NCI-H2081 treated with DMSO at 0.1 percent for 48 hours (cell line): ENCODE measurements at places on chromosomes 7 and 10.

DNA sequence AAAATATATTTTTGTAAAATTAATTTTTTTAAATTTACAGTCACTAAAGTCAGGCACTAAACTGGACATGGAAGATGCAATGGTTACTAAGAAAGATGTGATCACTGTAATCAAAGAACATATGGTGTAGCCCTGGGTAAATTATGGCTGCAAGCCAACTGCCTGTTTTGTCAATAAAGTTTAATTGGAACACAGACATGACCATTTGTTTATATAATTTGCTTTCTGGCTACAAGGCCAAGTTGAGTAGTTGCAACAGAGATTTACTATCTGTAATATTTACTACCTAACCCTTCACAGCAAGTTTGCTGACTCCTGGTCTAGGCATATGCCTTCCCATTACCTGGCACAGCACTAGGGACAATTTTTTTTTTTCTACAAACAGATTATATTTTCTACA lies 448.9 kb downstream of the ADRA2A start:
- no peak for DNase-seq

- DNase-seq, result no peak
These were observed 275.3 kb downstream of the HDAC9 start for GRCh38 chr7:18770822-18771221.

- no peak for DNase-seq
These were observed 6.6 kb upstream of the ITIH2 start for GRCh38 chr10:7696545-7696944.

DNA sequence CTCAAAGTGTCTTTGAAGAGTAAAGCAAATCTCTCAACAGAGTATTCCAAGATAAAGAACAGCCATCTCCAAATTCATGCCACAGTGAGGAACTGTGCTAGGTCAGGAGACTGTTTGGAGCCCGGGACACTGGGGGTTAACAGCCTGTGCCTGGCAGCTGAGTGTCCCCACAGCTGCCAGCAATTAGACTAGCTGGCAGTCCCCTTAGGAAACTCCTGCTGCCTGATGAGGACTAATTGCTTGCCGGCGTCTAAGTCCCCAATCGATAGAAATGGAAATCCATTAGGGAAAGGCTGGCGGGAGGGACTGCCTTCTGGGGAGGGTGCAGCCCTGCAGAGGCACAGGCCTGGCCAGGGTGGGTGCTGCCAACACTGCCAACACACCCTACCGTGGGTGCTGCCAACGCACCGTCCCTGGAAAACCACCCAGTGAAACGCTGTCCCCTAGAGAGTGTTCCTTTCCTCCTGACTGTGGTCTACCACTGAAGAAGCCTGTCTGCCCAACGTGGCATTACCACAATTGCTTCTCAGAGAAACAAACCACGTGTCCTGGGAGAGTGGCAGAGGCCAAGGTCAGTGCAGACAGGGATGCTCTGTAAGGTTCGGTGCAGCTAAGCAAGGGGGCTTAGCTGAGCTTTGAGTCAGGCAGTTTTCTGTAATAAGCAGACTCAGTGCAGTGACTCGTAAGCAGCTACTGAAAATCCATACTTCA lies 60.8 kb downstream of the XRCC2 start:
- peak; percentile 88 for DNase-seq

- no peak for DNase-seq
These were observed 137.4 kb upstream of the GRB10 start for GRCh38 chr7:50920031-50920635.

- DNase-seq, result no peak
These were observed 588 bp upstream of the ORC5 start for GRCh38 chr7:104208421-104208780.

- no peak for DNase-seq
These were observed 27.2 kb upstream of the UNC5B start for GRCh38 chr10:71185209-71185608.

DNA sequence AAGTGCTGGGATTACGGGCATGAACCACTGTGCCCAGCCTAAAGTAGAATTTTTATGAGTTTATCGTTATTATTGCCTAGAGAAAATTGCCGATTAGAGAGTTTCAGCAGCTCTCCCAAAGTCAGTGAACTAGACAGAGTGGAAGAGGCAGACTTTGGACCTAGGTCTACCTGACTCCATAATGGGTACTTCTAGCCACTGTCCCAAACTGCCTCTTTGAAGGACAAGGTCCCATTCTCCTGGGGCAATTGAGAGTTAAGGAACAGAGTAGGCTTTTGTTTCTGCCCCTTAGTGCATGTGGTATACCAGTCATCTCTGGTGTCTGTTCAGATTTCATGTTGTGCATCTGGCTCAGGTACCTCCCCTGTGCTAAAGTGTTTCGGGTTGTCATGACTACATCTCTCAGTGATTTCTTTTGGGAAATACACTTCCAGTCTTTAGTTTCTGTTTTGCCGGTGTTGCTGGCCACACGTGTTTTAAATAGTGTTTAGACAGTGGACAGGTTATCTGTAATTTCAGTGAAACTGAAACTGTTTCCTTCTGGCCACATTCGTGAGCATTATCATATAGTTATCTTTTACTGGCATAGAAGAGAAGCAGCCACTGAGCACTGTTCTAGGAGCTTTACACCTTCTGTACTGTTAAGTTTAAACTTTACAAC lies 4.7 kb downstream of the TMEM236 start:
- no peak for DNase-seq

DNA sequence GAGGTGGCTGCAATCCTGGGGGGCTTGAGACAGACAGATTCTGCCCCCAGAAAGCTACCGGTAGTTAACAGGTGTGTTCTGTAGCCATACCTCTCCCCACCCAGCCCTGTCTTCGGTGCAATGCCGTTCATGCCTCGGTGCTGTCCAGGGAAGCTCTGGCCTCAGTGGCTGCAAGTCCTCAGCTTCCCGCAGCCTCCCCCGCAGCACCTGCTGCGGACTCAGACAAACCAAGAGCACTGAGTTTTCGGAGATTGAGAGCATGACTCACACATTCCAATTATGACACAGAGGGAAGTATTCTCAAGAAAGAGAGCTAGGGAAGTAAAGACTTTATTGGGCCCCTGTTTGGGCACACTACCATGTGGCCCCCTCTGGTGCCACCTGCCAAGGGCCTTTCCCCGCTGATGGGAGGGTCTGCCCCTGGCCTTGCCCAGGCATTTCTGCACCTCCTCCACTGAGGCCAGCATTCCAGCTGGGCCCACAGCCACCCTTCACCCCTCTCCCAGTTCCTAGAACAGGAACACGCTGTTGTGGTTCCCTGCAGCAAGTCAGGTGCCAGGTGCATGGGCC lies 30.2 kb upstream of the EZH2 start:
- DNase-seq, result no peak

DNA sequence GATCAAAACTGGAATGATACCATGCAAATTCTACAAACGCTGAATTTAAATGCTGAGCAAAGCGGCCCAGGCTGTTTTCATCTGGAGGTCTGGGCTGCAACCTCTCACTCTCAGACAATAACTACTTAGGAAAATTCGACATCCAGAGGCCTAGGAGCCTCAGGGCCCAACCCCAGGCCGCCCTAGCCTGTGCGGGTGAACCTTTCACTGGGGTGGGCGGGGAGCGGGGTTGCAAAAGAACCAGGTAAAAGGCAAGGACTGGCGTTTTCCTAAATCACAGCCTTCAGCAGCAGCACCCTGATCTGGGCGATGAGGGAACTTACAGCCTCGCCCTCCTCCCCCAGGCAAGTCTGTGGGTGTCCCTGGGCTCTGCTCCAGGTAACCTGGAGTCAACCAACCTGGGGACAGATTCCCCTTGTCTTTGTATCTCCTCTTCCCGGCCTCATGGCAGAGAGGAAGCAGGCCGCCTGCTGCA lies 33.4 kb downstream of the CALML5 start:
- no peak for DNase-seq

DNA sequence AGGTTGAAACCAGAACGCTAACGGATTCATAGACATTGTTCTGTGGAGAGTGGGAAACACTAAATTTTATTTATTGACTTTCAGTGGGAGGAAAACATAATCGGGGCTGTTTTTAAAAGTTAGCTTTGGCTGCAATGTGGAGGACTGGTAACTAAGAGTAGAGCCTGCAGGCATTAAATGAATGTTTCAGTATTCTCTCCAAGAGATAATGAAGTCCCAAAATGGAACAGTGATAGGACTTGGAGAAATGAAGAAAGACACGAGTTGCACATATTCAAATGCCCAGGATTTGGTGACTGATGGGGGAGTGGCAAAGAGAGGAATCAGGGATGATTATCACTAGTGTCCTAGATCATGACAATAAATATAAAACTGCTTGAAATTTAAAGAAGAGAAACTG lies 359.8 kb upstream of the LRRTM3 start:
- DNase-seq, result no peak

- peak; percentile 39 for DNase-seq
These were observed 647 bp upstream of the NACAD start for GRCh38 chr7:45089341-45089891.

- no peak for DNase-seq
These were observed 608 bp downstream of the ACHE start for GRCh38 chr7:100894860-100895700.

- no peak for DNase-seq
These were observed 60.3 kb upstream of the IL6 start for GRCh38 chr7:22666732-22667131.

DNA sequence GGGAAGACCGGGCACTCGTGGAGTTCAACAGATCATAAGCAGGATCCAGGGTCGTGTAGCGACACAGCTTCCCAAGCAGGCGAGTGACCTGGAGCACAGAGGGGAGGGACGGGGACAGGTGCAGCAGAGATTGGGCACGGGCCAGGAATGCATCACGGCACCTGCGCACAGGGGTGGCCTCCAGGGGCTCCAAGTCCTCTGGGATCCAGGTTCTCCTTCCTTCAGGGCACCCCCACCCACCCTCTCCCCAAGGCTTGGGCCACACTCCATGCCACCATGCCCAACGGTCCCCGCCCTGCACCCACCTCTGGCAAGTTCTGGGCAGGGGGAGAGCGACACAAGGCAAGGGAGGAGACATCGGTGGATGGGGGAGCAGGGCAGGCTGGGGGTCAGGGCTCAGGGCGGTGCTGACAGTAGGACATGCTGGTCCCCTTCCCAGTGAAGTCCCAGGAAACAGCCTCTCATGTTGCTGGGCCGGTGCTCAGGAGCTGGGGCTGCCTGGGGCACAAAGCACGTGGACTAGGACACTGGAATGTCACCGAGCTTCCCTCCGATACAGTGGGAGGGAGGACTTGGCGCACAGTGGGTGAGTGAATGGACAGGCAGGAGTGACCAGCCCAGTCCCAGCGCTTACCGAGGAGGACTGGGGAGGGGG lies 597.3 kb downstream of the PTPRN2 start:
- DNase-seq, result no peak

GRCh38 chr10:124707144-124707467 lies 37.1 kb downstream of the FAM53B start:
- no peak for DNase-seq

DNA sequence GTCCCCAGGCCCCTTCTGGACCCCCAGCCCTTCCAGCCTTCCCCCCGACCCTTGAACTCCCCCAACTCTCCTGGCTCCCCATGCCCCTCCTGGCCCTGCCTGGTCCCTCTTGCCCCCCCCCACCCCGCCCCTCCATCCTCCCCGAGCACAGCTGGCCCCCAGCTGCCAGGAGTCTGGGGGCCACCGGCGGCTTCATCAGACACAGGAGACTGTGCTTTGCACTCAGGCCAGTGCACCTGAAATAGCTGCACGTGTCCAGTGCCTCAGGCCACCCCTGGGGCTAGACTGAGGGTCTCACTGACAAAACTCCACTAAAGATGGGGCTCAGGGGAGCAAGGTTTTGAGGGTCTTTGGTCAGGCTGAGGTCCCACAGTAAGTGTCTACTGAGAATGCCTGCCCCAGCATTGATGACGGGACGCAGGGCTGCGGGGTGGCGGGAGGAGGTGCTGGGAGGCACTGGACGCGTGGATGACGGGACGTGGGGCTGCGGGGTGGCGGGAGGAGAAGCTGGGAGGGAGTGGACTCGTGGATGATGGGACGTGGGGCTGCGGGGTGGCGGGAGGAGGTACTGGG lies 6.5 kb downstream of the FOXL3 start:
- no peak for DNase-seq

- DNase-seq, result no peak
These were observed 42.8 kb downstream of the WNT2 start for GRCh38 chr7:117279931-117280557.

DNA sequence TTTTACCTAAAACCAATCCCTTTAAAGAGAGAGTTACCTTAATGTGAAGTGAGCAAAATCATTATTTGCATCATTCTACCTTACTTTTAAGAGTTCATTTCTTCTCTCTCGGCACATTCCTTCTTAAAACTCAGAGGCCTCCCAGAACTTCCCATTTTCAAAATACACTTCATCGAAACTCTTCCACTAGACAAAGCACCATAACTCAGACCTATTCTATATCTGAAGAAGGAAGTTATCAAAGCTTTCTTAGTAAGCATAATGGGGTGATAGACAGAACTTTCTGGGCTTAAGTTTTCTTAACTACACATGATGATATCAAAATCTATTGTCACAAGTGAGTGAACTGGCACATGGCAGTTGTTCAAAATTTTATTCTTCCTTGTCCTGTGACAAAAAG lies 24.6 kb upstream of the GNAT3 start:
- DNase-seq, result no peak

- DNase-seq, result no peak
These were observed 51.6 kb downstream of the CDK13 start for GRCh38 chr7:40001649-40002048.

- DNase-seq, result no peak
These were observed 364.7 kb downstream of the SORCS1 start for GRCh38 chr10:106799776-106800175.

DNA sequence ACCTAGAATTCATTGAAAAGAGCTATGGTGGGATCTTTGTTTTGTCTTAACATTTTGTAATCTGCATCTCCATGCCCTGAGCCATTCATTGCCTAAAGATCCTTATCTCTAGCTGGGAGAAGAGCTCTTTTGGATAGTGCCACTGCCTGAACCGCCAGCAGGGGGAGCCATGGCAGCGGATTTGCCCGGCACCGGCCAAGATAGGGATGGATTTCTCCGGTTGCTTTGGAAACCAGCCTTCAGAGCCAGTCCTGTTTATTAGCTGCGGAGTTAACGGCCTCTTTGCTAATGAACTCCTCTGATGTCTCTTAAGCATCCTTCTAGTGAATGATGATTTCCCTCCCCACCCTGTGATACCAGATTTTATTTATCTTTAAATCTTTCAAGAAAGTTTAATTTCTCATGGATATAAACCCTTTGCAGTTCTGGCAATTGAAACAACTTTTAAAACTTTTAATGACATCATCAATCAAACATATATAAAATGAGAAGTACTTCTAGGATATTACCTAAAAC lies 58.2 kb upstream of the LYZL2 start:
- DNase-seq, result peak; percentile 13

GRCh38 chr7:71784781-71785180 lies 627.4 kb downstream of the CALN1 start:
- DNase-seq, result no peak

DNA sequence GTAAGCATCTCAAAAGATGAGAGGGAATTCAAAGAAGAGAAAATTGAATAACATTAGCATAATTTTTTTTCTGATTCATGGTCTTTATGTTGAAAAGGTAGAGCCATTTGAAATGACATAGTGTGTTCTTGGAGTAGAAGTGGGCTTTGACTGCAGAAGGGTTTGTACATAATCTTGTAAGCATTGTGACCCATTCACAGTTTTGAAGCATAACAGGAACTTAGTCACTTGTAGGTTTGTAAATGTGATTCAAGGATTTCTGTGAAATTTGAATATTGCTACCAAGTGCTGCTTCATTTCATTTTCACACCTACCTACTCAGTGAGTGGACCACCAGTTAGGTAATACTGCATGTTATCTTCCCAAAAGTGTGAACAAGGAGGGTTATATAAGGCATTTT lies 68.6 kb downstream of the PON1 start:
- no peak for DNase-seq
